Esophagus squamous epithelium (tissue), 5 donors: ENCODE measurements at places on chromosomes 4 and X. TPM values are rescaled to one million over a fixed set of nuclear protein-coding genes. Genes with fewer than 3 reads are reported as not detected.

DNA sequence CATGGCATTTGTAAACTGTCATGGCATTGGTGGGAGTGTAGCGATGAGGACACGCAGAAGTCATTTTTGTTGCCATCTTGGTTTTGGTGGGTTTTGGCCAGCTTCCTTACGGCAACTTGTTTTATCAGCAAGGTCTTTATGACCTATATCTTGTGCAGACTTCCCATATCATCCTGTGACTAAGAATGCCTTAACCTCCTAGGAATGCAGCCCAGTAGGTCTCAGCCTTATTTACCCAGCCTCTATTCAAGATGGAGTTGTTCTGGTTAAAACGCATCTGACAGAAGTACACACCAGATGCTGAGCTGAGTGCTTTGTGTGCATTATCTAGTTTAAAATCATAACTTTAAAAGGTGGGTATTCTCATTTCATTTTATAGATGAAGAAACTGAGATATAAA is 268.8 kb upstream of the GALNT7 start:
- H3K27ac ChIP-seq, result no peak overlapping the region
- H3K4me1 ChIP-seq, result no peaks in the 10 kb centered on the region
- H3K4me3 ChIP-seq, result no peak overlapping the region
- DNase-seq, result no peak
- no peaks in the 10 kb centered on the region for H3K36me3 ChIP-seq
- no peaks in the 10 kb centered on the region for H3K27me3 ChIP-seq

GRCh38 chr4:175961604-175962003 is 104.0 kb upstream of the WDR17 start:
- no peaks in the 10 kb centered on the region for H3K27me3 ChIP-seq
- H3K27ac ChIP-seq, result no peak overlapping the region
- no peaks in the 10 kb centered on the region for H3K4me1 ChIP-seq
- DNase-seq, result no peak
- no peaks in the 10 kb centered on the region for H3K36me3 ChIP-seq

DNA sequence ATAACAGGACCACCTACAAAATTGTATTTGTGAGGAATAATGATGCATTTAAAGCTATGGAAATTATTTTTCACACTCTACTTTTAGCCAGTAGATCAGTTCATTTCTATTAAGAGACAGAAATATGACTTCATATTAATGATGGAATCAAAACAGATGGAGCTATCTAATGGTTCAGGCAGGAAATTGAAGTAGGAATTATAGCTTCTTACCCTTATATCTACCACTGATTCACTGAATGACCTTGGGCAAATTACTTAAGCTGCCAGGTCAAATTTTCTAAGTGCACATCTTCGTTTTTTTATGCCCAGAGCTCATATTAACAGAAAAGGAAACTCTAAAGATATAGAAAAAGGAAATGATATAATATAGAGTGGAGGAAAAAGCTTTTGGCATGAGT is 323.1 kb downstream of the PCDH10 start:
- no peak overlapping the region for H3K4me3 ChIP-seq
- H3K4me1 ChIP-seq, result no peaks in the 10 kb centered on the region
- no peak for DNase-seq
- H3K27ac ChIP-seq, result no peak overlapping the region
- no peaks in the 10 kb centered on the region for H3K27me3 ChIP-seq

- no peaks in the 10 kb centered on the region for H3K4me1 ChIP-seq
- no peak for DNase-seq
- H3K27ac ChIP-seq, result no peak overlapping the region
- no peaks in the 10 kb centered on the region for H3K27me3 ChIP-seq
- H3K36me3 ChIP-seq, result no peaks in the 10 kb centered on the region
Measured at GRCh38 chr4:126306152-126306869, 991.6 kb downstream of the FAT4 start.

- no peak overlapping the region for H3K27ac ChIP-seq
- no peaks in the 10 kb centered on the region for H3K27me3 ChIP-seq
- H3K4me1 ChIP-seq, result no peaks in the 10 kb centered on the region
- DNase-seq, result no peak
Measured at GRCh38 chr4:104235967-104236366, 258.7 kb downstream of the CXXC4 start.

DNA sequence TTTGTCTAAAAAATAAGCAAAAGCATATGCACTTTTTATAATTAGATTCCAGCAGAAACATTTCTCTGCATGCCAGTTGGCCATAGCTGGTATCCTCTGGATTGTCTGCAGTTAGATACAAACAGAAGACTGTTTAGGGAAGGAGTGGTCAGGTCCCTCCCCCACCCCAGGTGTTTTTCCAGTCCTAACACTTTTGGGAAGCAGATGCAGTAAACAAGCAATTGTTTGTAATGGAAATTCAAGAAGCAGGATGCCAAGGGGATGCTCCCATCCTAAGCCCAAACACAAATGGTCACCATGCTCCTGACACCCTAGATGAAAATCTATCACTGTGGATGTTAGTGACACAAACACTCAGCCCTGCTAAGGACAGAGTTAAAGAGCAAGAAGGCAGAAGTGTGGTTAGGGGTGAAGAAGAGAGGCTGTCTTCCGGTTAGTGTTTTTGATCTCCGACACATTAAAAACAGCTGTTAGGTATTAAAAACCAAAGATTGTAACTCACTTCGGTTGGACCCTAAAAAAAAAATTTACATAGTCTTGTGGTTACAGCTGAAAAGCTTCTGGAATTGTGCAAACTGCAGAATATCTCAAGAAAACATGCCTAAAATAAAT is 7.9 kb downstream of the LEF1 start:
- H3K27ac ChIP-seq, result no peak overlapping the region
- no peak overlapping the region for H3K4me3 ChIP-seq
- no peaks in the 10 kb centered on the region for H3K4me1 ChIP-seq

- peak overlapping the region; percentile 79 for H3K27ac ChIP-seq
- H3K36me3 ChIP-seq, result no peaks in the 10 kb centered on the region
- no peaks in the 10 kb centered on the region for H3K4me1 ChIP-seq
- no peak for DNase-seq
- H3K4me3 ChIP-seq, result peak overlapping the region; percentile 42
- H3K27me3 ChIP-seq, result no peaks in the 10 kb centered on the region
Measured at GRCh38 chr4:86452924-86453531, 93.2 kb upstream of the MAPK10 start.

DNA sequence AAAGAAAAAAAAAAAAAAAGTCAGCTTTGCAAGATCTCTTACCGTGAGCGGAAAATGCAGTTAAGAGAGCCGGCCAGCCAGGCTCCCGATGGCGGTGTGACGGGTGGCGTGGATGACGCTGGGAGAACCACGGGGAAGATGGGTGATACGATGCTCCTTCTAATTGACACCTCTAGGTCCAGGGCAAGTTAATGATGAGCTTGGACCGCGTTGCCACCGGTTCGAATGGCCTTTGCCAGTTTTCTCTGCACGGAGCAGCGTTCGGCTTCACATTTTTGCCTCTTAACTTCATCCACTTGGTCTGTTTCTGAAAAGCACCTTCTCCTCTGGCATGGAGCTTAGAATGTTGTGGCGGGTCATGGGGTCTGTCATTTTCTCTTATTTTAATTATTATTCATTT is 33.2 kb downstream of the SHOX start:
- H3K27me3 ChIP-seq, result no peaks in the 10 kb centered on the region
- no peaks in the 10 kb centered on the region for H3K36me3 ChIP-seq
- no peaks in the 10 kb centered on the region for H3K4me1 ChIP-seq
- no peak overlapping the region for H3K27ac ChIP-seq
- no peak overlapping the region for H3K4me3 ChIP-seq

DNA sequence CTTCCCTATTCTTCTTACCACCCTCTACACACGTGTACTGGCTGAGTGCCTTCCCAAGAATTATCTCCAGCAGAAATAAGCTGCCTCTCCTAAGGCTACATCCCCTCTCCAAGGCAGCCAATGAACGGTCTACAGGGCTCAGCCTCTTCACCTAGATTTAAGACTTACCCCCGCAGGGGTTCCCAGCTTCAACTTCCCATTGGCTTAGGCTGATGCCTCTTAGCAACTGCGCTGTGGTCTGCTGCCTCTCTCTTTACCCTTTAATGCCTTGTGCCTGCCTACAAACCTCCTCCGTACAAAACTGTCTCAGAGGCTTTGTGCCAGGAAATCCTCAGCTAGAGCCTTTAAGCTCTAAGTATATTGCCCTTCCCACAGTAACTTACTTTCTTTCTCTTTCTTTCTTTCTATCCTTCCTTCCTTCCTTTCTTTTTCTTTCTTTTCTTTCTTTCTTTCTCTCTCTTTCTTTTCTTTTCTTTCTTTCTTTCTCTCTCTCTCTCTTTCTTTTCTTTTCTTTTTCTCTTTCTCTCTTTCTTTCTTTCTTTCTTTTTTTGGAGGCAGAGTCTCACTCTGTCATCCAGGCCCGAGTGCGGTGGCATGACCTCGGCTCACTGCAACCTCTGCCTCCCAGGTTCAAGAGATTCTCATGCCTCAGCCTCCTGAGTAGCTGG is 15.1 kb upstream of the PIGA start:
- no peaks in the 10 kb centered on the region for H3K4me1 ChIP-seq
- no peak overlapping the region for H3K27ac ChIP-seq
- DNase-seq, result no peak
- H3K36me3 ChIP-seq, result no peaks in the 10 kb centered on the region
- H3K4me3 ChIP-seq, result no peak overlapping the region

- H3K27me3 ChIP-seq, result no peaks in the 10 kb centered on the region
- DNase-seq, result no peak
- H3K4me3 ChIP-seq, result no peak overlapping the region
- peaks cover 100% of the 10 kb centered on the region for H3K4me1 ChIP-seq
- H3K27ac ChIP-seq, result peak overlapping the region; percentile 71
Measured at GRCh38 chr4:87031920-87032319, 97.1 kb downstream of the AFF1 start.

DNA sequence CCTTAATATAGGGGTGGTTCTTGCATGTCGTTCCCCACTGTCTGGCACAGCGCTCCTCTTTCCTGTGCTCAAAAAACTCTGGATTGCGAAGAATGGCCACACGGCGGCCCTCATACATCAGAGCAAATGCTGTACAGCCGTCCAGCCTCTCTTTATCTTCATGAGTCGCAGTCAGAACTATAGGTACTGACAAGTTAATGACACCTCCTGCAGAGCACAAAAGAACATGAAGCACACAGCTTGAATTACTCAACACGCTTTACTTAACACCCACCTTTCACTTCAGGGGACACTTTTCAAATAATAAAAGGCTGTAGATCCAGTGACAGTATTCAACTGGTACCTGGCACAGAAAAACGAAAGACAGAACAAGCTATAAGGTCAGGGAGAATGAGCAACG is 65.3 kb downstream of the PAPSS1 start:
- no peaks in the 10 kb centered on the region for H3K27me3 ChIP-seq
- H3K36me3 ChIP-seq, result peaks cover 83% of the 10 kb centered on the region
- no peak overlapping the region for H3K27ac ChIP-seq
- no peaks in the 10 kb centered on the region for H3K4me1 ChIP-seq
- no peak for DNase-seq

DNA sequence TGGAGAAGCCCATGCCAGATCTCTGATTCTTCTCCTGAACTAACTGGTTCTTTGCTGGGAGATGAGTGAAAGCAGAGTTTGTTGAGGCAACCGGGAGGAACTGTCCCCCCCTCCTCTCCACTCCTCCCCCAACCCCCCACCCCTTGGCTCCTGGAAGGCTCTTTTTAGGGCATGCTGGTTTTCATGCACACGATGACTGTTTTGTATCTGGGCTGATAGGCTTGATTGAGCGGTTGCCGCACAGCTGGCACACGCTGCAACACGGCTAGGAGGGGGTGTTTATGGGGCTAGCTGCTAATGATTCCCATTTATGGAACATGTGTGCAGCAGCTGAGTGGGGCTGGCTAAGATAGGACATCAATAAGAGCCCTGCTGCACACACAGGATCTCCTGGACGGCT is 137.2 kb downstream of the SMIM20 start:
- no peak overlapping the region for H3K4me3 ChIP-seq
- H3K4me1 ChIP-seq, result peaks cover 41% of the 10 kb centered on the region
- no peak overlapping the region for H3K27ac ChIP-seq
- H3K27me3 ChIP-seq, result peaks cover 80% of the 10 kb centered on the region
- DNase-seq, result no peak

- no peak overlapping the region for H3K4me3 ChIP-seq
- peaks cover 12% of the 10 kb centered on the region for H3K4me1 ChIP-seq
- no peak for DNase-seq
Measured at GRCh38 chrX:119763181-119763580, 4.8 kb downstream of the SOWAHD start.

GRCh38 chr4:95761426-95761825 is 78.5 kb upstream of the PDHA2 start:
- H3K27me3 ChIP-seq, result no peaks in the 10 kb centered on the region
- no peaks in the 10 kb centered on the region for H3K36me3 ChIP-seq
- no peaks in the 10 kb centered on the region for H3K4me1 ChIP-seq
- H3K4me3 ChIP-seq, result no peak overlapping the region
- no peak overlapping the region for H3K27ac ChIP-seq
- DNase-seq, result no peak

- no peaks in the 10 kb centered on the region for H3K36me3 ChIP-seq
- no peak overlapping the region for H3K27ac ChIP-seq
- no peaks in the 10 kb centered on the region for H3K27me3 ChIP-seq
- no peaks in the 10 kb centered on the region for H3K4me1 ChIP-seq
Measured at GRCh38 chrX:17710871-17711301, 26.4 kb upstream of the SCML1 start.

GRCh38 chr4:6021831-6022606 is 3.8 kb upstream of the C4orf50 start:
- H3K27me3 ChIP-seq, result no peaks in the 10 kb centered on the region
- H3K36me3 ChIP-seq, result no peaks in the 10 kb centered on the region
- no peak overlapping the region for H3K4me3 ChIP-seq
- no peak for DNase-seq

DNA sequence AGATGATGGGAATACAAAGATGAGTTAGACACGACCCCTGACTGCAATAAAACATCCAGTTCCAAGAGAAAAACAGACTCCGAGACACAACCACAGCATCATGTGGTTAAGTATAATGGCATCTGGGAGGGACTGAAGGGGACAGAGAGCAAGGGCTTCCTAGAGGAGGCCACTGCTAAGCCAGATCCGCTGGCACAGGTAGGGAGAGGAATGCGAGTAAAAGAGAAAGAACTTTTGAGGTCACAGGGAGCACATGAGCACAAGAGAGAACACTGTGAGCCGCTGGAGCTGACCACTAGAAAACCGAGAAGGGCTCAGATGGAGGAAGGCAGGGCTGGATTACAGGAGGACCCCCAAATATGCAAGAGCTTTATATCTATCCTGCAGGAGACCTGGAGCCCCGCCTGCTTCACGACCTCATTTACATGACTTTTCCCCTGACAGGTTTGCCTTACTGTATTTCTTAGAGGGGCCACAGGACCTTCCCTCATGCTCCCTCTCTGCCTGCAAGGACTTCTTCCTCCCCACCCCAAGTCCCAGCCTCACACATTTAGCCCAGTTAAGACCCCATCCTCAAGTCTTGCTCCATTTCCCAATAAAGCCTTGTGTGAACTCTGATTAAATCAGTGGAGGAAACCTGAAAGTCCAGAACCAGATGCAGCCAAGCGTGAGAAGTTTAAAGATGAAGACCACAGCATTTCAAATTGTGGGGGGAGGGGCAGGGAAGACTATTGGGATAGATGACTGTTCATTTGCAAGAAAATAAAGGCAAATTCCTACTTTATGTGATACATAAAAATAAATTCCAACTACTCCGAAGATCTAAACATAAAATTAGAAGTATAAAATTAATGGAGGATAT is 29.6 kb downstream of the MFAP3L start:
- H3K36me3 ChIP-seq, result no peaks in the 10 kb centered on the region
- H3K27me3 ChIP-seq, result no peaks in the 10 kb centered on the region
- no peak overlapping the region for H3K4me3 ChIP-seq
- no peak overlapping the region for H3K27ac ChIP-seq

RHOXF1 gene
- not detected for total RNA-seq

RNF212 gene
- 0.53 TPM for total RNA-seq

TEC gene
- 3.8 TPM for total RNA-seq

RNF150 gene
- total RNA-seq, result 5.7 TPM

NRK gene
- not detected for total RNA-seq

RTL9 gene
- total RNA-seq, result not detected

SLC39A8 gene
- 7.5 TPM for total RNA-seq

LIMCH1 gene
- total RNA-seq, result 19.1 TPM

CCKAR gene
- total RNA-seq, result not detected

ZNF711 gene
- total RNA-seq, result 2.2 TPM
